ENCODE measurements at places on chromosomes 3 and 15.
A peak's percentile ranks its signal among the peaks of the same experiment; 100 is the strongest.

DNA sequence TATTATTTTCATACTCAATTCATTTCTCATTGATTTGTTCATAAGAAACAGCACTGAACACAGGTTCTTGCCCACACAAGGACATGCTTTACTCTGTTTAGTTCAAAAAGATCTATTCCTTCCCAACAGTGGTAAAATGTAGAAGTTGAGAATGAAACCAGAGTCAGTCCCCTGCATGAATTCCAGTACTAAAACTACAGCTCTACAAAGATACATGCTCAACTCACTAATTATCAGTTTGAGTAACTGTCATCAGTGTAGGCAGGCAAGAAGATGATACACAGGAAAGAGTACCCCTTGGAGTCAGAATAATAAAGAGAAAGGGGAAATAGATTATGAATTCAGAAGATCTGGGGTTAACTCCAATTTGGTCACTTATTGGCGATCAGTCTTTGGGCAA is 43.2 kb downstream of the NR2E3 start:
- DNase-seq = no peak

DNA sequence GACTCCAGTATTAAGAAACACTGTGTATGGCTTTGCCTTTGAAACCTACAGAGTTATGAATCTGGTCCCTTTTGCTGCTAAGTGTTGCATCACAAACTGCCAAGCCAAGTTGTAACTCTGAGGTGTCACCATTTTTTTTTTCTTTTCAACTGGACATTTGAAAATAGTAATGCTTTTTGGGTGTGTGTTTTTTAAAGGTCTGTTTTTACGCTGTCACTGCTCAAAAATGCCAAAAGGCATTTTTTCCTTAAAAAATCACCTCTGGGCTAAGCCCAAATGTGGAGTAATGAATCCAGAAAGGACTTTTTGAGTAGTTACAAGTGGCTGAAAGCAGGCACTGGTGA is 9.5 kb downstream of the SMAD3 start:
- DNase-seq = no peak

DNA sequence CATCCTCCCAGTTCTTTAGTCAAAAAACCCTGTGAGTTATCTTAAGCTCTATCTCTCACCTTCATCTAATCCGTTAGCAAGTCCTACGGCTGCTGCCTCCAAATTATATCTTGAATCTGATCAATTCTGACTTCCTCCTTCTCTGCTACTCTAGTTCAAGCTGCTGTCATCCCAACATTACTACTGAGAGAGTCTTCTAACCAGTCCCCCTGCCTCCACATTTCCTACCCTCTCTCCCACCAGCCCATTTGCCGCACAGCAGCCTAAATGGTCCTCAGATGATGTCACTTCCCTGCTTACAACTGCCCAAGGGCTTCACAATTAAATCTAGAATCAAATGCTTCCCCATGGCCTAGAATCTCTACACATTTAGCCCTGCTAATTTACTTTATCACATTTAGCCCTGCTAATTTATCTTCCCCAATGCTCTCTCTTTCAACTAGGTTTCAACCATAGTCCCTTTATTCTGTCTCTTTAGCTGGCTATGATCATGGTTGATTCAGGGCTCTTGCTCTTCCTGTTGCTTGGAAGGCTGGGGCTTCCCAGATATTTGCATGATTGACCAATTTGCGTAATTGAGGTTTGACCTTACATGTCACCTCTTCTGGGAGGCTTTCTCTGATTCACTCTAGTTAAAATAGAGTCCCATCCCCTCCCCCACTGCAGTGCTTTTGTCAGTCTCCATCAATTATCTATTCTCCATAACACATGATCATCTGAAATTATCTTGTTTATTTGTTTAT is 11.0 kb upstream of the ARL14 start:
- DNase-seq = peak; percentile 96

- no peak for DNase-seq
Measured at GRCh38 chr3:124730941-124731297, 667 bp downstream of the UMPS start.

GRCh38 chr3:144772372-144772771 is 800.7 kb downstream of the DIPK2A start:
- no peak for DNase-seq

DNA sequence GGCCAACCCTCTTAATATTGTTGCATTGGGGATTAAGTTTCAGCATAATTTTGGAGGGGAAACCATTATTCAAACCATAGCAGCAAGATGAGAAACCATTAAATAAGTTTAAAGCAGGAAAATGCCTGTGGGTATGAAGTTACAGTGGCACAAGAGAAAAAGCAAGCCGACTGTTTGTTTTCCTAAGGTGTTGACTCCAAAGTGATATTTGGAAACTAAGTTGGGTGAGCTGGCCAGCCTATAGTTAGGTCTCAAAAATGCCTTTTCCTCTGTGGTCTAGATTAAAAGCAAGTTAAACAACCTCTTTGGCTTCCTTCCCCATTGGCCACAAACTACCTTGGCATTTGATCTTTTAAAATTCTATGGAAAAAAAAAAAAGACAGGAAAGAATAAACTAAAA is 419.8 kb upstream of the AZI2 start:
- no peak for DNase-seq

- DNase-seq = no peak
Measured at GRCh38 chr3:184532940-184533732, 28.4 kb upstream of the EPHB3 start.

DNA sequence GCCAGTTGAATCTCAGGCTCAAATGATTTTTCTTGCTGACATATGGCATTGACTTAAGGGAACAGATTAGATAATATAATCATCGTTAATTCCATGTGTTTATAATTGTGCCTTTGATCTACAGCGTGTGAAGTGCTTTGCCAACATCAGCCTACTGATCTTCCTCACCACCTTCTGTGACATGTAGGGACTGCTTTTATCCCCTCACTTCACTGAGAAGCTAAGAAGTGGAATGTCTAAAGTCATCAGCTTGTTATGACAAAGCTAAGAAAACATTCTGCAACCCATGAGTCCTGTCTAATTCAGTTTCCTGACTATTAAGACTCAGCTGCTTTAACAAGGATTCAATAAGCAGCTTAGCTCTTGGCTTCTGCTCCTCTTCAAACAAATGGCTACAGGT is 106.0 kb downstream of the MYH15 start:
- DNase-seq = peak; percentile 41

DNA sequence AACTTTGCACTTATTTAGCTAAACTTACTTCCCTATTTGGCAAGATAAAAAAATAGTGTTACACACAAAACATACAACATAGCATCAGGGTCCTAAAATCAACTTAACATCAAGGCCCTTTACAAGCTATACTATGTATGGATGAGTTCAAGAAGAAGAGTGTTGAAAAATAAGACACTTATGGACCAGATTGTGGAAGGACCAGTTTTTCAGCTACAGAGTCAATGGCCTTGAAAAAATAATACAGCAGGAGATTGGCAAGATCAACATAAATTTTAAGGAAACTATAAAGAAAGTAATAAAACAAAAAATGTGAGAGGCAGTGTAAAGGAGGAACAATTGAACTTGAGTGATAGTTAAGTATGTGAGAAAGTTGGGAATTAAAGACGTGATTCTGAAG is 66.3 kb upstream of the BBX start:
- no peak for DNase-seq

DNA sequence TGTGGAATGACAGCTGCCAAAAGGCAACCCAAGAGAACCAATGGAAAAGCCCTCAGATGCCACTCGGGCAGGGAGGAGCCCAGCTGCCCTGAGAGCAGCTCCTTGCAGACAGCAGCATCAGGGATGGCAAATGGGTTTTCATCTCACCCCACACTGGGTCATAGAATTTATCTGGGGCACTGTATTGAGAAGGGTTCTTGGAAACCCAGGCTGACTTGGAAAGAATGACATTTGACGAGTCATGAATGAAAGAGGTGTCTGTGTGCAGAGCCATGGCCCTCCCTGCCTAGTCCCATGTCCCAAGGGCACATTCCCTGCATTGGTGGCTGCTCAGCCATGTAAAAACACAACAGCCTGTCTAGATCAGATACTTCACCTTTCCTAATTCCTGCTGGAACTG is 157.9 kb upstream of the BHLHE40 start:
- no peak for DNase-seq

GRCh38 chr3:133962849-133963248 is 66.9 kb downstream of the SLCO2A1 start:
- DNase-seq = peak; percentile 86

DNA sequence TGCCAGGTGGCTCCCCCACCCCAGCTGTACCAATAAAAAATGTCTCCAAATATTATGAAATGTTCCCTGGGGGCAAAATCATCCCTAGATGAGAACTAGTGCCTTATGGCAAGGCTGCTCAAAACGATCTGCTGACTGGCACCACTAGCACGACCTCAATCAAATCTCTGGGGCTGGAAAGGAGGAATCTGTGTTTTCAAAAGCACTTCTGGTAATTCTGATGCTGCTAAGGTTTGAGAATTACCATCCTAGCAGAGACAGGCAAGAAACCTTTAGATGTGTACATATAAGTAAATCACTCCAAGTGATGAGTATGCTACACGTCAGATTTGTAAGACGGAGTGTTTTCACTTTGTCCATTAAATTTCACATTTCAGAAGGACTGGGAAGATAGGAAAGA is 360.1 kb upstream of the THRB start:
- no peak for DNase-seq

GRCh38 chr15:63004211-63004610 is 38.3 kb upstream of the TPM1 start:
- DNase-seq = no peak

DNA sequence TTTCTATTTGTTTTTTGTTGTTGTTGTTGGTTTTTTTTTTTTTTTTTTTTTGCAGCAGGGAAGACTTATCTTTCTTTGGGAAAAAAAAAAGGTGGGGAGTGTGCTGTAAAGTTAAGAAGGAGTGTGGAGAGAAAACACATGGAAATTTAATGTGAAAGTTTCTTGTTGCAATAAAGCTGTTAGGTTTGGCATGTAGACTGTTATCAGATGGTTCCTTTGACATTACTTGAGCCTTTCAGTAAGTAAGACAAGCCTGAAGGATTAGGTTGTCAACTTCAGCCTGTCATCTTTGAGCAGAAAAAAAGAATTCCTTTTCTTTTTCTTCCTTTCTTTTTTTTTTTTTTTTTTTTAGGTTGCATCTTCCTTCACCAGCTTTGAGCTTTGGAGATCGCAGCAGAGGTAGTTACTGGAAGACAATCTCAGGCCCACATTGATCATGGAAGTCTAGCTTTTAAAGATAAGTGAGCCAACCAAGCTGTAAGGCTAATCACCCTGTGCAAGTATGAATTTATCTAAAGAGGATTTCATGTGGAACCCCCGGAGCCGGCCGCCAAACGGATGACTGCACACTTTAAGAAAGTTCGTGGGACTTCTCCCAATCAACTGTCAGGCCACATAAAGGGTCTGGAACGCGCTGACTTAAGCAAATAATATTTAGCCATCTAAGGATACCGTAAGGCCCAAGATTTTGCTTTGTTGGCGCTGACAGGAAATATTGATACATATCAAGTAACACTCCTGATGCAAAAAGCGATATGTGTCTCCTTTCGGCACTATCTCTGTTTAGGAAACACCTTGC is 1040.1 kb upstream of the NR2F2 start:
- DNase-seq = peak; percentile 50

DNA sequence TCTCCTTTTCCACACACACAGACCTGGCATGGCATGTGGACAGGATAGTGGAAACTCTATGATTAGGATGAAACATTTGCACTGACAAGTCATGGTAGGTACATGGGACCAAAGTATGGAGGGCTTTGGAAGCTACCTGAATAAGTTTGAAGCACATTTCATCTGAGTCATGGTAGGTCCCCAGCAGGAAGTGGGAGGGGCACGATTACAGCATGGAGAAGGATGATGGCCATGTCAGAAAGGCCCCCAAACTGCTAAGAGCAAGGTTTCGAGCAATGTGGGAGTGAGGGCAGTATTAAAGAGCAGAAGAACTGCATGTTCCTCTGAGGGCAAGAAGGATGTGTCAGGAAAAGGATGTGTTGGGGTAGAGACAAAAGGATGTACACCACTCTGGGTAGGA is 51.5 kb upstream of the CSTA start:
- no peak for DNase-seq

DNA sequence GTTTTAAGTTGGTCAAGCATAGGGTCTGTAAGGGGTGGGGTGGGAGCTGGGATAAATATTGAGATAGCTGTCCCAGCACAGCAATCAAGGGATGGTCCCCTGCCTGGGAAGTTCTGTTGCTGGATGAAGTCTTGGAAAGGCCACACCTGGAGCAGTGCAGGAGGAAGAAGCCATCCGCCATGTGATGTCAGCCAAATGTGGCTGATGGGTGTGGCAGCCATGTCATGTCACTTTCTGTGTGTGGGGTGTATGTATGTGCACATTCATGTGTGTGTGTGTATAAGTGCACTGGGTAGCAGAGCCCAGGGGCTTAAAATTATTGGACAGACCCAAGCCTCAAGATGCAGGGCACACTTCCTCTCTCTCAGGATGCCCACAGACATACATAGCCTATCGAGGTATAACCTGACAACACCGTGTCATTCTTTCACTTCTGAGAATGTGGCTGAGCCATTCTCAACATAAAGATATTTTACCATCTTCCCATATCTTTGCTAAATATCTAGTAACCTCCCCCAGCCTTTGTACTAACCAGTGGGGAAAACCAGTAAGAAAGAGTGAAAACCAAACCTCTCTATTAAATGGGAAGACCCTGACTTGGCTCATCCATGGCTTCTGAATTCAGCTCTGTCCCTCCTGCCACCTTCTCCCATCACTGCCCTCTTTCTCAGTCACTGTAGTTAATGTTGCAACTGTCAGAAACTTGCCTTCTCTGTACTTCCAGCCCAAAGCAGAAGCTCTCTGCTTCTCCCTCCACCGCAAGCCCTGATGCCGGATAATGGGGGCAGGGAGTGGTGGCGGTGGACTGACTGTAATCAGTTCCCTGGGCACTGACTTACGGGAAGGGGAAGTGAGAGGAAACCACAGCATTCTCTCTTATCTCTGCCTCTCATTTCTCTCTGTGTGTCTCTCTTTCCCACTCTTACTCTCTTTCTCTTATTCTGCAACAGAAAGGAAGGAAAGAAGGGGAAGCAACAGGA is 11.2 kb downstream of the TNFSF10 start:
- DNase-seq = peak; percentile 86

DNA sequence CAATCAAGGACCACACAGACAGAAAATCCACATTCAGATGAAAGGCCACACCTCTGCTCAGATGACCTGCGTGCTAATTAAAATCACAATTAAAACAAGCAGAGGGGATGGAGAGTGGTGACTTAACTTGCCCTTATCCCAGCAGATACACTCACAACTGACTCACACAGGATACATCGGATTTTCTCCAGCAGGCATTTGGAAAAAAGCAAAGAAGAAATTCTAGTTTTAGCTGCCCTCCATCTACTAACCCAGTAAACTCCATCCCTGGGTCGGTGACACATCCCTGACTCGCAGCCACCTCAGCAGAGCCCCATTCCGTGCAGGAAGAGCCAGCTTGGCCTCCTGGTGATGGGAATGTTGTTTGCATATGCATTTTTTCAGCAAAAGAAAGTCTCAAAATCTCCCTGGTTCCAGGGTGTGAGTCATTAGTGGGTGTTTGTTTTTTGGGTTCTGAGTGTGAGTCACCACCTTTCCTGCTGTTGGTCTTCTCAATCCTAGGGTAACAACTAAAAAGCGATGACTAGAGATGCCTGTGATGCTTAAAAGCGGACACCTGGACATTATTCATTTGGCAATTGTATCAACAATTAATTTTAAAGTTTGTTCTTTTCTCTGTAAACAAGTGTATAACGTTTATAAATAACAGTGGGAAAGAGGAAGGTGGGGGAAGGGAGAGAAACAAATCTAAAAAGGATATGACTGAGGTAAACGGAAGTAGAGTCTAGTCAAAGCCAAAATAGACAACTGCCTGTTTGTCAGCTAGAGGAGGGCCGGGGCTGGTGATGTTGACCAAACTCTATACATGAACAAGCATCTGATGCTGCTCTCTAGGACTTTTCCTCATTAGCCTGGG is 49.8 kb upstream of the SLC4A7 start:
- peak; percentile 95 for DNase-seq

- no peak for DNase-seq
Measured at GRCh38 chr15:45377609-45378148, 665 bp downstream of the GATM start.

Data from fibroblast of lung (primary cell).